ENCODE measurements at places on chromosomes 3 and 15.
A peak's percentile ranks its signal among the peaks of the same experiment; 100 is the strongest.

GRCh38 chr3:31895471-31895870, 85.6 kb downstream of the OSBPL10 start:
- DNase-seq = no peak

DNA sequence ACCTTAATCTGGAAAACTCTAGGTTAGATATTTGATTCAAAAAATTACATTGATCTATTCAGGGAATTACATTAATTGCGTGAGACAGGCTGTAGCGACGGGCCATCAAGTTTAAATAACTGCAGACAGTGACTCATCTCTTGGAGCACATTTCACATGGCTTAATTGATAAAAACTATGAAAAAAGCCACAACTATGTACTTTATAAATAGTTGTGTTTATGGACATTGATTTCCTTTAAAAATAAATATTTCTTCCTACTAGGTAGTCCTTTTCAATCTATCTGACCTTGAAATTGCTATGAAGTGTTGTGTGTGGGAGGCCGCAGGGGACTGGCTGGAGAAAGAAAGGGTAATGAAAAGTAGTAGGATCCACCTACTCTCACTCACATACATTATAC, 157.8 kb downstream of the IL1RAP start:
- DNase-seq = peak; percentile 27

- DNase-seq = no peak
Observed at GRCh38 chr3:65497846-65498245, 540.9 kb downstream of the MAGI1 start.

DNA sequence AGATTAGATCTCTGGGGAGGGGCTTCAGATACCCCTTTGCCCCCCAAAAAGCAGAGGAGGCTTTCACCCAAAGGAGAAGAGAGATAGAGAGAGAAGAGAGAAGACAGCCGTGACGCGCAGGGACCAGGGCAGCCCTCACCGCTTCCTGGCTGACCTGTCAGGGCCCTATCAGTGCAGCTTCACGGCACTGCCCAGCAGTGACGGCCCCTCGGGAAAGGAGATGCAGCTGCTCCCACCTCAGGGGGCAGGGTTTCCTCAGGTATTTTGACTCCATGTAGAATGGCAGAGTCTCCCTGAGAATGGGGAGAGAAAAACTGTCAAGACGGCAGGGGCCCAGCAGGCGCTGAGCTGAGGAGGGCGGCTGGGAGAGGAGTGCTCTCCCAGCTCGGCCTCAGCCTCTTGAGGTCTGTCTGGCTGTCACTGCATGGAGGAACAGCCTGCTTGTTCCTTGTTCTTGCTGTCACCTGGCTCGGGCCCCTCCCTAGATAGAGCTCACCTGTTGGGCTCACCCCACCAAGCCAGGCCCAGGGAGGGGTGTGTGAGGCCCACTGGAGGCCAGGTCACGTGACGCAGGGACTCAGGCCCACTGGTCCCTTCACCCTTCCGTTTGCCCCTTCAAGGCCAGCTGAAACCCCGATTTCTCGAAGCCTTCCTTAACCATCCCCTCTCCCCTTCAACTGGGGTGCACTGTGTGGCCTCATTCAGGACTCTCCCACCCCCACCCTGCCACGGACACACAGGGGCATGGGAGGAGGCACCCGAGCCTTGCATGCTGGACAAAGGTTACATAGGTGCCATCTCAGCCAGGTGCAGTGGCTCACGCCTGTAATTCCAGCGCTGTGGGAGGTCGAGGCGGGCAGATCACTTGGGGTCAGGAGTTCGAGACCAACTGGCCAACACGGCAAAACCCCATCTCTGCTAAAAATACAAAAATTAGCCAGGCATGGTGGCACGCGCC, 28.2 kb downstream of the LOXL1 start:
- DNase-seq = no peak

DNA sequence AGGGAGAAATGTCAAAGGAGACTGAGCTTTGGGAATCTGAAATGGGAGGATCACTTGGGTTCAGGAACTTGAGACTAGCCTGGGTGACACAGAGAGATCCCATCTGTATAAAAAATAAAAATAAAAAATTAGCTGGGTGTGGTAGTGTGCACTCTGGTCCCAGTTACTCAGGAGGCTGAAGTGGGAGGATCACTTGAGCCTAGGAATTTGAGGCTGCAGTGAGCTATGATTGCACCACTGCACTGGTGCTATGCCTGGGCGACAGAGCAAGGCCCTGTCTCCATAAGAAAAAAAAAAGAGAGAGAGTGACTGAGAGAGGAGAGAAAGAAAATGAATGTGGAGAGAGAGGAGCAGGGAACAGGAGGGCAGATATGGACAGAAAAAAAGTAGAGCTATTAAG, 72.8 kb downstream of the SENP2 start:
- no peak for DNase-seq

- DNase-seq = no peak
Observed at GRCh38 chr15:27036210-27036609, 65.2 kb downstream of the GABRG3 start.

DNA sequence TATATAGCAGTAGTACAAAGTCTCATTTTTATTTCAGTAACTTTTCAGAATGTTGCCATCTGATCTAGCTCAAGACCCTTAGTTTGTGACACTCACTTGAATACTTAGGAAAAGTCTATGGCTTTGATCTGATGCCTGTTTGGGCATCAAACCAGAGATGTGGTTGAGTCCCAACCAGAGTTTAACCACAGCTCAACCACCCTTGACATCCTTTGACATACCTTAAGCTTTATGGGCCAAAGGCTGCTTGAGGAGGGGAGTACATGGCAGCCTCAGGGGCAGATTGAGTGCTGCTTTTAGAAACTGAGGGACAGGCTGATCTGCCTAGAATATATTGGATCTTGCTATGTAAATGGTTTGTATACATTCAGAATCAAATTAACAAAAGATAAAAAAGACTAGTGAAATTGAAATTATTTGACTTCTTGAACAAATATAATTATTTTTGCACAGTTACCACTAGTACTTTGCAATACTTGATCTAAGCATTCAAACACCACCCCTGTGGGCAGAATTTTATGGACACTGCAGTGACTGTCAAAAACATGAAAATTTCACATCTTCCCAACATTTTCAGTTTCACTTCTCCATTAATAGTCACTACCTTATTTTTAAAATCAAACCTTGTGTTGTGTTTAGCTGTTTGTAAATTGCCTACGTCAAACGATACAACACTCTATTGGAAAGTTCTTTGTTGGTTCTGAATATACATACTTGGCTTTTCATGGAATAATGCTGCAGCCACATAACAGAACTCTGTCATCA, 199.8 kb downstream of the UBE2E2 start:
- no peak for DNase-seq

GRCh38 chr15:68541743-68542142, 37.0 kb upstream of the CORO2B start:
- DNase-seq = no peak

- DNase-seq = no peak
Observed at GRCh38 chr3:196624907-196625306, 14.6 kb upstream of the NRROS start.

GRCh38 chr3:25429361-25430286, 1.6 kb downstream of the RARB start:
- no peak for DNase-seq

GRCh38 chr3:16190704-16191103, 16.2 kb downstream of the GALNT15 start:
- DNase-seq = no peak

DNA sequence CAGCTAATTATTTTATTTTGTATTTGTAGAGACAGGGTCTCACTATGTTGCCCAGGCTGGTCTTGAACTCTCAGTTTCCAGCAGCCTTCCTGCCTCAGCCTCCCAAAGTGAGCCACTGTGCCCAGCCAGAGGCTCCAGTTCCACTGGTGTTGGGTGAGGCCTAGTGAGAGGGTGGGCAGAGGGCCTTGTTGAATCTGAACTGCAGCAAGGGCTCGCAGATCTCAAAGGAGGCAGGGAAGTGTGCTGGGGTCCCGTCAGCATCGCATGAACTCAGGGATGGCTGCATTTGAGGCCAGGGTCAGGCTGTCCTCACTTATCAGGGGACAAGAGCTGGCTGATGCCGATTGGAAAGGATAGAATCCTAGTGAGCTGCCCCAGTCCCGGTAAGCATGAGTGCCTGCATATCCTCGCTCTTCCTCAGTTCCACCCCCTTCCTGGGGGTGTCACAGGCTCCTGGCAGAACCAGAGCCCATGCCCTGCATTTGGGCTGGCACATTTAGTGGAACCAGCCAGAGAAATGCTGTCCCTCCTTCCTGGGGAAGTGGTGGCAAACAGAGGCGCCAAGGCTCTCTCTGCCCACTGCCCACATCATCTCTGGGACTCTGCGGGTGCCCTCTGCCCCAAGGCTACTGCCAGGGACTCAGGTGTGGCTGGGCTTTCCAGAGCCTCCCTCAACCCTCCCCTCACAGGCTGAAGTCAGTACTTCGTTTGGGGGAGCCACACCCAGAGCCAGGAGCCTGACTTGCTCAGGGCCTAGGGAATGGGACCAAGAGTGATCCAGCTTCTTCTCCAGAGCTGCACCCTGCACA, 24.1 kb downstream of the ALS2CL start:
- no peak for DNase-seq

GRCh38 chr3:142950972-142951371, 12.5 kb downstream of the PAQR9 start:
- DNase-seq = no peak

GRCh38 chr3:183378951-183379350, 49.5 kb downstream of the MCF2L2 start:
- no peak for DNase-seq

- no peak for DNase-seq
Observed at GRCh38 chr3:175093748-175094147, 234.6 kb downstream of the NAALADL2 start.

- no peak for DNase-seq
Observed at GRCh38 chr3:22685597-22685996, 517.5 kb upstream of the UBE2E2 start.

DNA sequence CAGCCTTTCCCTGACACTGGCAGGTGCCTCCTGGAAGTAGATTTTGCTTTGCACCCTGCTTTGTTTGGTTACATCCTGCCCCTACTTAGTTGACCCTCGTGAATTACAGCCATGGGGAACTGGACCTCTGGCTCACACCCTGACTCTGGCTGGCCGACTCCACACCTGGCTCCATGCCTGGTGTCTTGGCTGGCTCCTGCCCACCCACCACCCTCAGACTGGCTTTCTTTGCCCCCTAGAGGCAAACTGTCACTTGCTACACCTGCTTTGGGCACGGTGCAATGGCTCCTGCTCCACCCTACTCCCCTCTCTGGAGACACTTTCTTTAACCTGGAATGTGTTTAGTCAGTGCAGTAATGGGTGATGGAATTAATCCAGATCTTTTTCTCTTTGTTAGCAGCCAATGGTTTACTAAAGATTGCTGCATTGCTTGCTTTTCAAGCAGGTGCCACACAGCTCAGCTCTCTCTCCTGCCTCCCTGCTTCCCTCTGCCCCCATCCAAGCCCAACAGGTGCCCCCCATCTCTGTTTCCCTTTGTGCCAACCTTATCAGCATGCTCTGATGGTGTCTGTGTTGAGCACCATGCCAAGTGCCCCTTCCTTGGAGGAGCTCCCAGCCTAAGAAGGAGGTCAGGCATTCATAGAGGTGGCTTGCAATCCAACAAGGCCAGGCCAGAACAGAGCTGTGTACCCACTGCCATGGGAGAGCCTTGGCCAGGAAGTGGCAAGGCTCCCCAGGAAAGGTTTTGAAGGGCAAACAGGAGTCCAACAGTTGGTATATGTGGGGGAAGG, 38.4 kb downstream of the RASGRF1 start:
- DNase-seq = no peak

DNA sequence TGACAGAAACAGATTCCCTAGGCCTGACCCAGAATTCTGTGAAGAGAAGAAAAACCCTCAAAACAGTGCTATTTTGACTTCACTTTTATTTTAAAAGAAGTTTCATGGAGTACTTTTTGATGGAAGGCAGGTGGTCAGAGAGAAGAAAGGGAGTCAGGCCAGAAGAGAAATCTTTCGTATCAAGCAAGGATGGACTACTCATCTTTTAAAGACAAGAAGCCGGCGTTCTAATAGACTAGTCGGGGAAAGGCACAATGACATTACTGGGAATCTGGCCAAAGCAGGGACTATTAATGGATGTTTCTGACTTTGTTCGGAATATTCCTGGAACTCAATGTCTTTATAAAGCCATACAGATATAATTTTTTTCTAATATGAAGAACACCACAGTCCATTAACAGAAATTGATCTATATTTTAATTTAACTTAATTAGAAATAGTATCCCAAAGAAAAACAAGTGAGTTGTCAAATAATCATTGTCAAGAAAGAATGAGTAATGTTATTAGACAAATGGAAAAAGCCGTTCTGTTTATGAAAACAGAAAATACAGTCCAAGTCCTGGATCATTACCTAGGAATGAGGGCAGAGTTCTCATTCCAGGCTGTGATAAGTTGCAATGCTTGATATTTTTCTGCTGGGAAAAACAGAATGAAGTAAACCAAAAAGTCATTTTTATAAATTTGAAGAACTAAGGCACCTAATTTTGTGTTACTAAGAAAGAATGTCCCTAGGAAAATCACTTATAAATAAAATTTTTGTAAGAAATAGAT, 23.7 kb upstream of the PCOLCE2 start:
- no peak for DNase-seq

All from GM04503 (cell line).